ENCODE measurements at places on chromosomes 1 and 21.

DNA sequence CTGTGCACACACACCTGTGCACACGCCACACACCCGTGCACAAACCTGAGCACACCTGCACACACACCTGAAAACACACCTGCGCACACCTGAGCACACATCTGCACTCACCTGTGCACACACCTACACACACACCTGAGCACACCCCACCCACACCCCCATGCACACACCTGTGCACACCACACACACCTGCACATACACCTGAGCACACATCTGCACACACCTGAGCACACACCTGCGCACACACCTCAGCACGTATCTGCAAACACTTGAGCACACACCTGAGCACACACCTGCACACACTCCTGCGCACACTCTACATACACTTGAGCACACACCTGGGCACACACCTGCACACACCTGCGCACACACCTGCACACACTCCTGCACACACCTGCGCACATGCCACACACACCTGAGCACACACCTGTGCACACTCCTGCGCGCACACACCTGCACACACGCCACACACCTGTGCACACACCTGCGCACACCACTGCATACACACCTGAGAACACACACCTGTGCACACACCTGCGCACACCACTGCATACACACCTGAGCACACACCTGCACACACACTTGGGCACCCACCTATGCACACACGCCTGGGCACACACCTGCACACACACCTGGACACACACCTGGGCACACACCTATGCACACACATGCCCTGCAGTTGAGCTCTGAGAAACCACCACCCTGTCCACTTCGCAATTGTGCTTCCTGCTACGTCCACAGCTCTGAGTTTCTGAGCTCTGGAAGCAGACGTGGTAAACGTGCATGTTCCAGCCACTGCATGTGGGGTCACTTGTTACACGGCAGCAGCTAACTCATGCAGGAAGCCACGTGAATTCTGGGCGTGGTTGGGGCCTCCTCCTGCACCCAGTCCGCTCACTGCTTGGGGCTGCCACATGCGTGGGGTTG is 8.0 kb upstream of the C1orf159 start:
- DNase-seq = peak; percentile 25

GRCh38 chr1:116409751-116410191 is 36.7 kb downstream of the ATP1A1 start:
- DNase-seq = no peak

DNA sequence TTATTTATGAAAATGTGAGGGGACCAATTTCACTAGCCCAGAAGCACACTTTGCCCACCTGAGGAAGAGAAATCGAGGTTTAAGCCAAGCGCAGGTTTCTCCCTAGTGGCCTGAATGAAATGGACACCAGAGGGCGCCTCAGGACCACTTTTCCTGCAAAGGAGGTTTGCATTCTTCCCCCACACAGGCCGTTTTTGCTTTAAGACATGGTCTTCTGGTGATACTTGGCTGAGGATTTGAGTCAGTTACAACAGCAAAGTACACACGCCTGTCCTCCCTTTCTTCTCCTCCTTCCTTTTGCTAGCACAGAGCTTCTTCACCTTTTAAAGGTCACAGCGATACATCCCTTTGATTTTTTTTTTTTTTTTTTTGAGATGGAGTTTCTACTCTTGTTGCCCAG is 5.4 kb downstream of the PLA2G2E start:
- DNase-seq = peak; percentile 84

GRCh38 chr1:97457446-97458089 is 463.3 kb downstream of the DPYD start:
- no peak for DNase-seq

- DNase-seq = no peak
These were observed 3.1 kb upstream of the LMNA start for GRCh38 chr1:156111355-156111962.

- DNase-seq = peak; percentile 65
These were observed 124.9 kb downstream of the ITSN1 start for GRCh38 chr21:33767236-33767635.

- DNase-seq = no peak
These were observed 7.9 kb upstream of the ADGRB2 start for GRCh38 chr1:31771891-31772668.

GRCh38 chr1:154759196-154759595 is 110.9 kb downstream of the KCNN3 start:
- no peak for DNase-seq

GRCh38 chr1:117605164-117605773 is 579 bp upstream of the TENT5C start:
- DNase-seq = no peak

- DNase-seq = peak; percentile 89
These were observed 76.6 kb upstream of the HOOK1 start for GRCh38 chr1:59738152-59738551.

- DNase-seq = no peak
These were observed 39.3 kb upstream of the ZBTB18 start for GRCh38 chr1:244011786-244012185.

GRCh38 chr1:61284936-61285335 is 202.6 kb downstream of the NFIA start:
- DNase-seq = no peak

- no peak for DNase-seq
These were observed 21.5 kb downstream of the ABCB10 start for GRCh38 chr1:229536982-229537381.

GRCh38 chr1:5910666-5911065 is 81.6 kb downstream of the NPHP4 start:
- no peak for DNase-seq

- DNase-seq = peak; percentile 39
These were observed 35.2 kb downstream of the DPT start for GRCh38 chr1:168693872-168694238.

Measured in fibroblast of upper back skin (primary cell).